ENCODE measurements at places on chromosomes 7 and 10.

DNA sequence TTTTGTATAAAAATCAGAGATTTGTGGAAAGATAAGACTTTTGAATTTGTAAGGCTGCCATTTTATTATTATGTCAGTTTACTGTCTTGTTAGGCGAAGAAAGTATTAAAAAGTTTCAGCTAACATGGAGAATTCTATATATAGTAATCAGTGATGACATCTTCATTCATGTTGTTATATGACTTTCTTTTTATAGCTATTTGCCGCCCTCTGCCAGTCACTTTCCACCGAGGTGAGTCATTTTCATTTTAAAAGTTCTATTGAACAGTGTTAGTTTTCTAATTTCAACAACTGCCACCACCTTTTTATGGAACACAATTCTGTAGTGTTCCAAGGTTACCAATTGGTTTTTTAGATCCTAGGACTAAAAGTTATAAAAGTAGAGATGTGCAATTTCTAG lies 11.8 kb downstream of the CUTC start:
- no peak for DNase-seq

DNA sequence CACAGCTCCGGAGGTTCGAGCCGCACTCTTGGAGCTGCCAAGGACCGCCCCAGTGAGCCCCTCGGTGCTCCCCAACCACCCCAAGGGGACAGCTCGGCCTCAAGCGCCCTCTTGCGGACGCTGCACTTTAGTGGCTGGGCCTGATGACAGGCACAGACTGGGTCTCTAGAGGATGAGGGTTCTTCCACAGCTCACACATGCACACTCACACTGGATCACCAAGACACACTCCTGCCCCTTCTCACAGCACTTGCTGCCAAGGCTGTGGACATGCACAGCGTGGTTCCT lies 2.1 kb downstream of the RET start:
- no peak for DNase-seq

GRCh38 chr10:61896854-61897661 lies 4.4 kb upstream of the ARID5B start:
- DNase-seq = no peak

GRCh38 chr10:33412653-33413361 lies 78.3 kb upstream of the NRP1 start:
- DNase-seq = no peak

GRCh38 chr7:108205311-108205710 lies 75.2 kb upstream of the LAMB4 start:
- DNase-seq = no peak

DNA sequence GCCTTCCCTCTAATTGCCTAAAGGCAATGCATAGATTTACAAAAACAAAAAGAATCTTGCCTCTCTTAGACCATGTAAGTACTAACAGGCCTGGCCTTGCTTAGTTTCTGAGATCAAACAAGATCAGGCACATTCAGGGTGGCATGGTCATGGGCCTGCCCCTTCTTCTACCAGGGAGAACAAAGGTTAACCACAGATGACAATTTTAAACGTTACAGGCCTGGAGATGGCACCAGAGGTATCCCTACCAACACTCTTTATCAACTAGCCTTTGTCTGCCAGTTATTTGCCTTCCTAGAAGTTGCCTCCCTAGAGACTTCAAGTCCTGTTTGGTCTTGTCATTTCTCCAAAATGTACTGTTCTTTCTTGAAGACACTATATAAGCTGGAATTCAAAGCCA lies 252.6 kb downstream of the DOCK4 start:
- DNase-seq = no peak

DNA sequence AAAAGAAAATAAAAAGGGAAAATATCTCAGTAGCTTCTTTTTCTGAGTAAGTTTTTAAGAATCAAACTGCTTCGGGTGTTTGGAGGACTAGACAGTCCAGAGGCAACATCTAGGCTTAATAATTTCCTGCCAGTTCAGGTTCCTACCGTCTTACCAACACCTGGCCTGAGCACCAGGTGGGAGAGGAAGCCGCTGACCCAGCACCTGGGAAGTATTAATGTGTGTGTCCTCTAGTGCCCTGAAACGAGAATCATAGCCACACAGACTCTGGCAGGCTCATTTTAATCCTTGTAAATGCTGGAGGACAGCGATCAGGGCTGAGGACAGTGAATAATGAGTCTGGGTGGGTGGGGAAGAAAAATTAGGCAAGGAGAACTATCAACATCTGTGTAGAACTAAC lies 137.4 kb downstream of the ZNF438 start:
- no peak for DNase-seq

DNA sequence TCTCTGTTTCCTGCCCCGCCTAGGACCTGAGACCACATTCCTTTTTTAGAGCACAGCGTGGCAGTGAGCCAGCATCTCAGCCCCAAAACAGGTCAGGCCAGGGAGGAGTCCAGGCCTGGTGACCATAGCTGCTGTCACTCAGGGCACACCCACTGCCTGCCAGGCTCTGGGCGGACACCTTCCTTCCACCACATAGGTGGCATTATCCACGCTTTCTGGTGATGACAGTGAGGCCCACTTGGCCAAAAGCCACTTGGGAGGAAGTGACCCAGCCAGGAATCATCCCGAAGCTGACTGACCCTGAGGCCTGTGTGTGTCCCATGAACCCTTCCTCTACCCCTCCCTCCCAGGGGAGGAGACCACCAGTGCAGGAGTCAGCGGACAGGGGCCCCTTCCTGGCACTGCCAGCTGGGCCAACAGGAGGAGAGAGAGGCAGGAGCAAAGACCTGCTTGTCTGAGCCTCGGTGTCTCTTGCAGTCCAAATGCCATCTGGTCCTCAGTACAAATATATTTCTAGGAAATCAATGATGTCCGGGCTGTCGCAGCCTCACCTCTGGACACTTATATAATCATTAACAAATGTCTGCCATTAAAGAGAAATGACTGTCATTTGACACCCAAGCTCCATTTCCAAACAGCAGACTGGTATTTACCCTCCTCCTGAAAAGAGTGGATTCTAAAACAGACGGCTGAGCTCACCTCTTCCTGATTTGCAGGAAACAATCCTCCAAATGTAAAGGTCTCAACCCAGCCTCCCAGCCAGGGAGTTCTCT lies 63.0 kb downstream of the ABRAXAS2 start:
- no peak for DNase-seq

- DNase-seq = no peak
These were observed 38.4 kb upstream of the CDH23 start for GRCh38 chr10:71358277-71358676.

DNA sequence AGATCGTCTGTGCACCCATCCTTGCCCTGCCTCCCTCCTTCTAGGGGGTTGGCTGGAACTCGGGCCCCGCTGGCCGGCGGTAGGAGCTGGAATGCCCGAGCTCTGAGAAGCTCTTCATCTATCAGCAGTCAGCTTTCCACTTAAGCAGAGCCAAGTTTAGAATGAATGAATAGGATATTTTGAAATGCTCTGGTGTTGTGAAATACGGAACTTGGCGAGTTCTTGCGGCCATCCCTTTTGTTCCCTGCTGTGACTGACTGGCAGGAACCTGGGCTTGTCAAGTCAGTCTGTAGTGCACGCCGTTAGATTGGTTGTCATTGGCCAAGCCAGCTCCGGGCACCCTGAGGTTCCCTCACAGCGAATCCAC lies 33.3 kb downstream of the FOXK1 start:
- no peak for DNase-seq

DNA sequence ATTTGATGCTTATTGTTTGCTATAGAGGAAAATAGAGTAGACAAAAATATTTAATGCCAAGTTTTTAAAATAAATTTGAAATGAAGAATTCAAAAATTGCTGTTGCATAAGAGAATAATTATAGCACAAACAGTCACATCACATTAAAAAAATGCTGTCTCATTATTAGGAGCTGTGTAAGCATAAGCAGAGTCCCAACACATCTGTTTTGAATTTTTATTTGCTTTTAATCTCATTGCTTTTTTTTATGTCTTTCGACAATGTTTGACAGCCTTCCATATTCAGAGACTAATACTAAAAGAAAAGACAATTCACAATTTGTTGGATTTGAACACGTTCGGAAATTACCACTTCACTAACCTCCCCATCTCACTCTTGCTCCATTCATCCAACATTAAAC lies 143.5 kb downstream of the TFPI2 start:
- no peak for DNase-seq

- DNase-seq = no peak
These were observed 540.3 kb upstream of the MGMT start for GRCh38 chr10:128926711-128927110.

All from stimulated activated CD8-positive, alpha-beta memory T cell treated with anti-CD3 and anti-CD28 coated beads, Interleukin-7, amount 100 ng/mL, for 4 hours (primary cell).